ENCODE measurements at places on chromosomes 12 and 14. TPM values are rescaled to one million over a fixed set of nuclear protein-coding genes. Genes with fewer than 3 reads are reported as not detected.

LHX5 gene
- 0.07 TPM for total RNA-seq

RDH12 gene
- total RNA-seq: not detected

IL22 gene
- total RNA-seq: 5.4 TPM

PZP gene
- total RNA-seq: not detected

RNF212B gene
- not detected for total RNA-seq

AGAP2 gene
- total RNA-seq: 21.7 TPM

SERPINA3 gene
- not detected for total RNA-seq

CLECL1 gene
- total RNA-seq: 13.8 TPM

KRT80 gene
- total RNA-seq: not detected

FOS gene
- total RNA-seq: 39.1 TPM

ALX1 gene
- not detected for total RNA-seq

MSRB3 gene
- 0.16 TPM for total RNA-seq

CLEC9A gene
- not detected for total RNA-seq

STON2 gene
- total RNA-seq: 0.10 TPM

MYF6 gene
- total RNA-seq: not detected

NEUROD4 gene
- not detected for total RNA-seq

KLRC2 gene
- total RNA-seq: 1.4 TPM

EXOC3L4 gene
- not detected for total RNA-seq

TTC6 gene
- not detected for total RNA-seq

Data from activated T-cell treated with anti-CD3 and anti-CD28 coated beads, Interleukin-2, amount 50 U/mL, for 72 hours (primary cell).